GM04504 (cell line): ENCODE measurements at places on chromosomes 6 and 20.

- DNase-seq: no peak
Measured at GRCh38 chr6:131443514-131443913, 129.5 kb upstream of the ARG1 start.

DNA sequence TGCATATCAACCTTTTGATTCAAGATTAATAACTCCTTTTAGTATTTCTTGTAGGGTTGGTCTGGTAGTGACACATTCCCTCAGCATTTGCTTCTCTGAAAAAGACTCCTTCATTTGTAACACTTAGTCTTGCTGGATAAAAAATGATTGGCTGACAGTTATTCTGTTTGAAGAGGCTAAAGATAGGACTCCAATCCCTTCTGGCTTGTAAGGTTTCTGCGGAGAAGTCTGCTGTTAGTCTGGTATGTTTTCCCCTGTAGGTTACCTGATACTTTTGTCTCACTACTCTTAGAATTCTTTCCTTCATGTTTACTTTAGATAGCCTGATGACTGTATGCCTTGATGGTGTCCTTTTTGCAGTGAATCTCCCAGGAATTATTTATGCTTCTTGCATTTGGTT is 96.0 kb downstream of the CARMIL1 start:
- DNase-seq: no peak

DNA sequence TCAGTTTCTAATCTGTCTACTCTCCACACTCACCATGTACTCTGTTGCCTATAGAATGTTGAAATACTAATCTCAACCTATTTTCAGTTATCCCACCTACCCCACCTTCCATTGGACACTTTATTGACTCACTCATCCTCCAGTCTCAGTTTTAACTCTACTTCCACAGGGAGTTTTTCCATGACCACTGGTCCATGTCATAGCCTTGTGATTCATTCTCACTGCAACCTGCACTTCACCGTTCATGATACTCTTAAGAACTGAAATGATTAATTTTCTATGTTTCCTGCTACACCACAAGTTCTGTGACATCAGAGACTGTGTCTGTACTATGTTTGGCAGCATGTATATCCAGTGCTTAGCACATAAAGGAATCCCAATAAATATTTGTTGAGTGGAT is 122.8 kb upstream of the HSF2 start:
- DNase-seq: no peak

GRCh38 chr6:17352302-17352701 is 41.1 kb upstream of the CAP2 start:
- no peak for DNase-seq

DNA sequence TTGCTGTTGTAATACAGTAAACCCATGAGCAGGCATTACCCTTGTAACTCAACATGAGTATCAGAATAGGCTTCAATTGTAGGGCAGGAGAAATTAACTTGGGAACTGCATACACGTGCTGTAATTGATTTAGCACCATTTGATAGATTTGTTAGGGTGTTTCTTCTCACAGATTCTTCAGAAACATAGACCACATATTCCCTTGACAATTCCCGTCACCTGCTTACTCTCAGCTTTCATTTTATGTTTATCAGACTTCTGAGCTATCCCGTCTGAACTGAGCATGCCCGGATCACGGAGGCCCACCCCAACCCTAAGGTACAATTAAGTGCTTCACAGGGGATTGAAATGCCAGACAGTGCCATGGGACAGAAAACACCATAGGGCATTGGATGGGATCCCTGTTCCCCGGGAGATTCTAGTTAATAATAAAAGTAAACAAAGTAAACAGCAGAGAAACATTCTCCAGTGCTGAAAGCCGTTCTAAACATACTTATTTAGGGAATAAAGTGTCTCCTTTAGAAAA is 179.7 kb downstream of the PHACTR1 start:
- no peak for DNase-seq

DNA sequence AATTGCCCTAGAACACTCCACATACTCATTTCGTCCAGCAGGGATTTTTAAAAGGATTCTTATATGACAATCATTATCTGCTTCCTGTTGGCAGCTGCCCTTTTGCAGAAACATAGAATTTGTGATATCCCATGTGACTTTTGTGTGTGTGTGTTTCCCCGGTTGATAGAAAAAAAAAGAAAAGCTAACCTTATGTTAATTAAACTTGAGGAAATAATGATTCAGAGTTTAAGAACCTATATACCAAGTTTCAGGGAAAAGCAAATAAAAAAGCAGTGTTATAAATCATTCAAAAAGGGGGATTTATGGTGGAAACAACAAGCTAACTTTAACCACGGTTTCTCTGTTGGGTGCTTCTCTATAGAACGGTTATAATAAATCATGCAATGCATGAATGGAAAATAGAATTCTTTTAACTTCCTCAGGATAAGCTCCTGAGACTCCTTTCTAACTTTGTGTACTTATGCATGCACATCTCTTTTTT is 826.9 kb upstream of the EYS start:
- no peak for DNase-seq

DNA sequence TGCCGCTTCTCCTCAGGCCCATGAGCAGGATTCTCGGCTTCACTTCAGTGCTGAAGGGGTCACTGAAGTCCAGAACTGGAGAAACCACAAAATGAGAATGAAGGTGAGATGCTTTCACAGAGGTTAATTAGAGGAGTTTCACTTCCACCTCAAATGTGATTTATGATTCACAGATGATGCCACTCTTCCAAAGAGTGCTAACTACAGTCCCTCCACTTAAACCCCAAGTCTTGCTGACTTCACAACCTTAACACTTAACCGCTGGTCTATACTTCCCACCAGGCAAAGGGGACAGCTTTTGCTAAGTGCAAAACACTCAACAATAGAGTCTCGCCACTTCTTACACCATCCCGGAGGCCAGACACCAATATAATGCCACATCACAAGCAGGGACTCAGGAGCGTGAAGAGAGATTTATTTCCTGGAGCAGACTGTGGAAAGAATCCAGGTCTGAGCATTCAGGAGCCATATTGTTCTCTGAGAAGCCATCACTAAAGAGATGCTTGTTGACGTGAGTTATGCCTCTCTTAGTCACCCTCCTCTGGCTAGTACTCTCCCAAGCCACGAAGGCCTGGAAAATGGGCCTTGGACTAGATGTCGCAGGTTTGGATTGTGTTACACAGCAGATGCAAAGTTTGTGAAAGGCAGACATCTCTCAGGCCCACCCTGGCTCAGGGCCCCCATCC is 24.4 kb downstream of the RRAGD start:
- no peak for DNase-seq

- no peak for DNase-seq
Measured at GRCh38 chr6:14344486-14344885, 226.9 kb downstream of the CD83 start.

DNA sequence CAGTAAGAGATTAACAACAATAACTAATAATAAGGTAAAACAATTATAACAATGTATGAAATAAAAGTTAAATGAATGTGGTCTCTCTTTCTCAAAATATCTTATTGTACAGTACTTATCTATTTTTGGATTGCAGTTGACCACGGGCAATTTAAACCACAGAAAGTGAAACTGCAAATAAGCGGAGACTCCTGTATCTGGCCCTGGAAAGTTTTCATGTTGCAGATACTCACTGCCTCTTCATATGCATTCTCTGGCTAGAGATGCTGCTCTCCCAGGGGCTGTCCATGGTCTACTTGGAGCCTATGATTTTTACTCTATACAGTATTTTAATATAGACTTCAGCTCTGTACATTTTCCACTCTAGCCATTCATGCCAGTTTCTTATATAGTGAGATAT is 230.8 kb downstream of the FUT9 start:
- no peak for DNase-seq

- DNase-seq: no peak
Measured at GRCh38 chr6:56327946-56328727, 80.8 kb upstream of the COL21A1 start.

- DNase-seq: no peak
Measured at GRCh38 chr20:10510216-10510615, 75.1 kb downstream of the SLX4IP start.

DNA sequence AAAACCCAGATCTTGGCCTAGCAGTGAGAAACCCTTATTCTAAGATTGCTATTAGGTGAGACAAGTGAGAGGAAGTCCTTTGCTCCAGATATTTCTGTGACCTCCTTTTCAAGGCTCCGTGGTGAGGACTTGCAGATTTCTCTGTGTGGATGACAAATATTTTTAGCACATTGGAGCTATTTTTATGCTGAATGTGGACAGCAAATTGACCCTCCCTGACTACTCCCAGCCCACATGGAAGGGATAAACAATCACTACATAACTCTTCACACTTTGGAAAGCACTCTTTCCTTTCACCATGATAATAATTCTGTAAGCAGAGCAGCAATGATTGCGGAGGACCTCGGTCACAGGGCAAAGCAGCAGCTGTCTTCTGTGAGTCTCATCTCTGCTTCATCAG is 88.0 kb upstream of the ADGRF1 start:
- DNase-seq: no peak

- DNase-seq: no peak
Measured at GRCh38 chr6:101931766-101932165, 538.3 kb downstream of the GRIK2 start.

DNA sequence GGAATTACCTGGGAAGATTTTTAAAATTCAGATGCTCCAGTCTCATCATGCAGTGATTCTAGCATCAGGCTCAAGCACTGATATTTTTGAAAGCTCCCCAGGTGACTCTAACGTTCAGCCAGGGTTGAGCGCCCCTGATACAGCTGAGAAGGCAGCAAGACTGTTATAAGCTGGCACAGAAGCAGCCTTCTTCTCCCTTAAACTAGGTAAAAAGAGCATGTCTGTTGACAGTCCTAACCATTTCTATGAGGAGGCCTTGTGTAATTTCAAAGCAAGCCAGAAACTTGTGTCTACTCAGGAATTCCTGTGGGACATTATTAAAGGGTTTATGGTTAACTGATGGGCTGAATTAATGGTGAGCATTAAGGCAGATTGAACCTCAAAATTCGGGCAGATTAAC is 141.9 kb downstream of the PDE7B start:
- DNase-seq: no peak
